HEK293T (cell line): ENCODE measurements at places on chromosomes 3 and 15.

- no peak for DNase-seq
Measured at GRCh38 chr15:49669288-49669687, 48.4 kb downstream of the DTWD1 start.

DNA sequence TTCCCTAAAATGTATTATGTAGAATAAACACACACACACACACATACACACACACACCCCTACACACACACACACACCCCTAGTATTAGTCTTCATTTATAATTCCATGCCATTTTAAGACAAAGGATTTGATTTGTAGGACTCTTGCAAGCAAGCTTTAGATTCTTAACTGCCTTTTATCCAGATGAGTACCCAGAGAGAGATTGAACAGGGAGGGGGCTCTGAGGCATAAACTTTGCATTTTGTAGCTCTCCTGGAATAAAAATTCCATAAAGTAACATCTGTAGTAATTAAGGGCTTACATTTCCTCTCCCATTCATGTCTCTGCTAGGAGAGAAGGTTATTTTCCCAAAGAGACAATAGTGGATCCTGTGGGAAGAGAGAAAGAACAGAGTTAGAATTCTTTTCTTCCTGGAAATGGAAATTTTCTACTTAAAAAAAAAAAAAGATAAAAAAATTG lies 479.4 kb downstream of the RBMS3 start:
- DNase-seq = no peak

DNA sequence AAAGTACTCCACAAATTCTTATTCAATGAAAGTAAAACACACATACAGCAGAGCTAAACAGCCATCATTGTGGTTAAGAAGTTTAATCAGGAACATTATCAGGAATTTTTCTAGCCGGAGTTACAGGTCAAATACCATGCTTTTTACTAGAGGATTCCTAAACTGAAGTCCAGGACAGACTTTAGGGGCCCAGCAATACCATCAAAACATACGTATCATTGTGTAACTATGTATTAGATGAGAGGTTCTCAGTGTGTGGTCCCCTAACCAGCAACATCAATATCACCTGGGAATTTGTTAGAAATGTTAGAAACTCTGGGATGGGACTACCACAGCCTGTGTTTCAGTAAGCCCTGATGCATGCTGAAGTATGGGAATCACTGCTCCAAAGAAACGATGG lies 404.2 kb upstream of the IL12A start:
- DNase-seq = no peak

DNA sequence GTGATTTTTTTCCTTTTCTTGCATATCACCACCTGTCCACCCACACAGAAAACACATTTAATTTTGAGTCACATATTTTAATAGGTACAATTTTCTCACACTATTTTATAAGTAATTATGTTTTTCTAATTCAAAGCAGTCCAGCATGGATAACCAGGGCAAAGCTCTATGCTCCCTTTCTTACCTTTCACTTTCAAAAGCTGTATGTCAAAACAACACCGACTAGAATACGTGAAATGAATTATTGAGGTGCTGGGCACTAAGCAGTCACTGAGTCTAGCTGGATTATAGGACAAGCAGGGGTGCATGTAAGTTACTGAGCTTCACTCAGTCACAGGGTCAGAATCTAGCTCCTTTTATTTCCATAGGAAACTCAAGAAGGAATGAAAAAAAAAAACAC lies 60.6 kb downstream of the LSAMP start:
- DNase-seq = no peak

DNA sequence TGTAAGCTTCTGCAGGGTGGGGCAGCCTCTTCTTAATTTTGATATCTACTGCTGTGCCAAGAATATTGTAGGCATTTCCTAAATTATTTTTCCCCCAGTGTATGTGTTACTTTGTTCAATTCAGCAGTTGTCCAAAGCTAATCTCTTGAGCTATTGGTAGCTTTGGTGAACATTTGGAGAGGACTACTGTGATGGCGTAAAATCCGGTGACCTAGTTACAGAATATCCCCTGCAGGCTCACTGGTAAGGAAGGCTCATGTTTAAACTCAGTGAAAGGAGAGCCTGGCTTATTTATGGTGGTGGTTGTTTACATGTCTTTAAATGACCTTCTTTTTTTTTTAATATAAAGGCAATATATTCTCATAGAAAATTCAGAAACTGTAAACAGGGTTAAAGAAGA lies 105.6 kb downstream of the LPP start:
- DNase-seq = no peak

DNA sequence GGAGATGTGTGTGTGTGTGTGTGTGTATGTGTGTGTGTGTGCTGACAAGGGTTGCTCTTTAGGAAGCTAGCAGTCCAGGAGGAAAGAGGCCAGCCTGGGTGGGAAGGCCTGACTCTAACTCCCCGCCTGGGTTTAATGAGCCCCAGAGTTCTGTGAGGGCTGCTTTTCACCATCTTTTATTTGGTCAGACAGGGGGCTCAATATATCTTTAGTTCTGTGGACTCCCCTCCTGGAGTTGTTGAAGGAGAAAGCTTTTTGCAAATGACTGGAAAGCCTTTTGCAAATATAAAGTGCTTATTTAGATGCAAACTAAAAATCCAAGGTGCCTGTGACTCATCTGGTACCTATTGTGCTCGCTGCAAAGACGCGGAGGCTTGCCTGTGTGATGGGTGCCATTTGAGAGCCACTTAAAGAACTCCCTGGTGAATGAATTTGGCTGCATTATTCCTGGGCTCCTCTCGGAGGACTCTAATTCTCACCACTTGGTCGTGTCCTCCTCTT lies 24.5 kb downstream of the DRD3 start:
- no peak for DNase-seq

DNA sequence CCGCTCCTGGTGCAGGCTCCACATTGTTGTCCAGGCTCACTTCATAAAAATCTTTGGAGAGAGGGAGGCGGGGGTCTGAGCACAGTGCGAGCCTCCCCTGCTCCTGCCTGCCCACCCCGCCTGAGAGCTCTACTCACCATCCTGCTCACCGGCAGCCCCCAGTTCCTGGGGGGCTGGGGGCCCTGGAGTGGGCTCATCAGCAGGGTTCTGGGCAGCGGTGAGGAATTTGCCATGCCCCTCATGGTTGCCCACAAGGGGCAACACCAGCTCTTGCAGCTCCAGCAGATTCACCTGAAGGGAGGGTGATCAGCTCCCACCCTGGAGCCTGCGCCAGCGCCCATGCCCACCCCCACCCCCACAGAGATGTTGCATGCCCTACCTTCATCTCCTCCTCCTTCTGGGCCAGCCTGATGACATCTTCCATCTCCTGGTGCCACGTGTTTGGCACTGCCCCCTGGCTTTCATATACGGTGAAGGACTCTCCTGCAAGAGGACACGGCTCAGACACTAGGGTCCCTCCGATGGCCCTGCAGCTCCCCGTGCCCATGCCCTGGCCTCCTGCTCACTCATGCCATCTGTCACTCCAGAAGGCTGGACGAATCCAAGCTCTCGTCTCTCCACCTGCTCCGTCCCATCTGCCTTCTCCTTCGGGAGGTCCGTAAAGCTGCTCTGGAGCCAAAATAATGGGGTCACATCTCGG lies 162.1 kb downstream of the TBC1D2B start:
- no peak for DNase-seq

GRCh38 chr3:111850537-111850936 lies 8.5 kb upstream of the PHLDB2 start:
- DNase-seq = no peak

GRCh38 chr3:194003114-194004057 lies 132.6 kb upstream of the HES1 start:
- DNase-seq = peak; percentile 71

DNA sequence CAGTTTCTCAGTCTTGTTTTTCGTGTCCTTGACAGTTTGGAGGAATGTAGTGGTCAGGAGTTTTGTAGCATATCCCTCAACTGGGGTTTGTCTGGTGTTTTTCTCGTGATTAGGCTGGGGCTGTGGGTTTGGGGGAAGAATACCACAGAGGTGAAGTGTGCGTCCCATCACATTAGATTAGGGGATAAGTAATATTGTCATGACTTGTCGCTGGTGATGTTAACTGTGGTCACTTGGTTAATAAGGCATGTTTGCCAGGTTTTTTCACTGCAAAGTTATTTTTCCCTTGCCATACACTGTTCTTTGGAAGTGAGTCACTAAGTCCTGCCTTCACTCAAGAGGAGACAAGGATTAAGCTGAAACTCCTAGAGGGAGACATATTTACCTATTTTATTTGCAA lies 39.1 kb downstream of the PAK2 start:
- no peak for DNase-seq

- DNase-seq = peak; percentile 60
Measured at GRCh38 chr3:125437631-125438435, 62.7 kb upstream of the ZNF148 start.

- no peak for DNase-seq
Measured at GRCh38 chr3:185409957-185410356, 47.0 kb downstream of the MAP3K13 start.

- no peak for DNase-seq
Measured at GRCh38 chr3:23254835-23255234, 51.7 kb downstream of the UBE2E2 start.

DNA sequence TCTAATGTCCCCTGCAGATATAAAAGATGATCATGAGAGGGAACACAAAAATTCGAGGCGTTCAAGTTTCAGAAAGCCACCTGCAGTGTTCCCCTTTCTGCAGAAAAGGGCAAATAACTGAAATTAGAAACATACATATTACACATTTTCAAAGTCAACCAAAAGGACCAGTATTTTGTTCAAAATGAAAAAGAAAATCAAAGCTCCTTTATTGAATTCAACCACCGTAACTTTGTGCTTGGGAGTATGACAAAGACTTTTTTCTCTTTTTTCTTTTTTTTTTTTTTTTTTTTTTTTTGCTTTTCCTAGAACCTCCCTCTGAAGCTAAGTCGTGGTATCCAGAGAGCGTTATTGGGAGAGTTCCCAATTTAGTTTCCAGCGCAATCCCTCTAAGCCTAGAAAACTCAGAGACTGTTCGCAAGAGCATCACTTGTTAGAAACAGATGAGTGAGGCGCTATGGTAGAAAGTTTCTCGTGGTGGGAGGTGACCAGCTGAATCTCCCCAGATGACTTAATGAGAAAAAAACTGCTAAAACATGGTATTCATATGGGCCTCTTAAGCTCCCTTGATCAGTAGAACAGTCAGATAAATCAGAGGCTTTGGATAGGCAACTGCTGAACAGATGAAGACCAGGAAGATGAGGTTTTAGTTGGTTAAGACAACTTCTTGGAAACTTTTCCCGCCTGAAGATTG lies 77.4 kb downstream of the MB21D2 start:
- DNase-seq = no peak

DNA sequence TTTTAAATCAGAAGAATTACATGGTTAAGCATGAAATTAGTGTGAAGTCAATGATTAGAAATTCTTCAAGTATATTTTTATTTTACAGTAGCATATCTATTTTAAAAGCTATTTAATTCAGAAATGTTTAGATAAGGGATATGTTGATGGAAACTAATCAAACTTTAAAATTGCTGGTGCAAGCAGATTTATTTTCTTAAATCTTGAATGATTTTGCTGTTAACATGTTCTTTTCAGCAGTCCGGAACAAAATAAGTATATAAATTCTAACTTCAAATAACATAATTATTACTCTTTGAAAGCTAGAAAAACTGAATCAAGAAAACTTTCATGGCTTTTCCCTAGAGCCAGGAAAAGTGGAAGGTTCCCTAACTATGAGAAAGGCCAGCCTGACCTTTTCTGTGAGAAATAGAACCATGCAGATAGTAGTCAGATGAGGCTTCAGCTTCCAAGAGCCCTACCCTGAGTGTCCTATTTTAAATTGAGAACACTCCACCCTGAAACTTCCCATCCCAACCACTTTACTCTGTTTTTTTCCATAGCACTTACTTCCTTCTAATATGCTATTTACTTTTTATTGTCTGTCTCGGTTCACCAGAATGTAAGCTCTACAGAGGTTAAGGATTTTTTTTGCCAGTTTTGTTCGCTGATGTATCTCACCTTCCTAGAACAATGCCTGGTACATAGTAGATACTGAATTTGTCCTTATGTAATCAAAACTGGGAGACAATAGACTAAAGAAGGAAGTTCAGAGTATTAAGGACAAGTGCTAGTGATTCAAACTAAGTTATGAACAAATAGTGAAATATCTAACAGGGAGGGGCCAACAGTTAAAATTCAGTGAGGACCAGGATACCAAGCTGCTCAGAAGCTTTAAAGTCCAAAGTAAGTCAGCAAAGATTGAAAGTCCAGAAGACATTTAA lies 66.8 kb downstream of the CD200R1L start:
- no peak for DNase-seq

GRCh38 chr3:124859025-124859424 lies 28.1 kb downstream of the ITGB5 start:
- no peak for DNase-seq

GRCh38 chr3:173397161-173398110 lies at the start of gene NLGN1:
NLGN1 (plus strand) TSS chr3:173397744.
- DNase-seq = peak; percentile 53

DNA sequence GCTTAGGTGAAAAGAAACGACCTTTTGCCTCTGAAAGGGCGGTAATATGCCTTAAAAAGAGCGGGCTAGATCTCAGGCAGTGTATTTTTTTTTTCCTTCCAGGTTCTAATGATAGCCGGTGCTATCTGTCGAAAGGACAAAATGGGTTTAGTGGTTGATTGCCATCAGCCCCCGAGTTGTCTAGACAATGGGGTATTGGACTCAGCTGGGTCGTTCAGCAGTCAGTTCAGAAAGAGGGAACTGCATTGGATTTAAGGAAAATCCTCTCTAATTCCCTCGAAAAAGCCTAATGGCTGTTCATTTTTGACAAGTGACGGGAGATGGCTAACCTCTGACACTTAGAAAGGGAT lies 728 bp downstream of the EIF2B5 start:
- DNase-seq = no peak

- DNase-seq = no peak
Measured at GRCh38 chr15:99090938-99091337, 13.9 kb upstream of the SYNM start.

DNA sequence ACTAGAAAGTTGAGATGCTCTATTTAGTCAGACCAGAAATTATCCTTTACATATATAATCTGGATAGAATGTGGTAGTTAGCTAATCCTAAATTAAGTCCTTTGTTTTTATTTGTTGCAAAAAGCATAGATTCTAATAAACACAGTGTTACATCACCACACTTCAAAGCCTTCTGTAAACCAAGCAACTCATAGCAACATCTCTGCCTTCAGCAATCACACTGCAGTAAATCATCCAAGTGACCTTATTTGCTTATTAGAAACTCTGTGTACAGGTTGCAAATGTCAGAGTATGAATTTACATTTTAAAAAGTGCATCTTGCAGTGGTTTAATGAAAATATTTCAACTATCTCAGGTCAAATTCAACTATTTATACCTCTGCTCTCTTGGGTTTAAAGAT lies 242.5 kb downstream of the GBE1 start:
- no peak for DNase-seq

- DNase-seq = no peak
Measured at GRCh38 chr3:15050405-15051092, 14.6 kb downstream of the MRPS25 start.
